Cerebellar cortex (tissue), 1 donor: ENCODE measurements at places on chromosomes 7 and 10.
A peak's percentile ranks its signal among the peaks of the same experiment; 100 is the strongest.

GRCh38 chr7:27689591-27690164 is 27.0 kb upstream of the HIBADH start:
- DNase-seq: peak; percentile 18

- DNase-seq: no peak
These were observed 119.0 kb downstream of the HTR7 start for GRCh38 chr10:90738885-90739284.

DNA sequence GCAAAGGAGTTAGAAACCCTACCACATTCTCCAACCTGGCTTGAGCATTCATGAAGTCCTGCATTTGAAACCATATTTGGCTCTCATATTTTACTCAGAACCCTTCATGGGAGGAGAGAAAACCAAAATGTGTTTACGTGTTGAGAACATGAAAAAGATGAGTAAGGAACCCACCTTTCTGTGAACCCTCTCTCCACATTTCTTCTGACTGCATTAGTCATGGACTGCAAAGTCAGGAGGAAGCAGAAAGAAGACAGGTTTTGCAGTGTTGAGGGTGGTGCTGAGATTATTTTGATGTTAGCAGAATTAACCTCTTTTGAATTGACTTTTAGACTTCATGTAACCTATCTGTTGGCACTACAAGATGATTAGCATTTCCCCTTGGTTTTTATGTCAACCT is 4.9 kb downstream of the IFIT1B start:
- no peak for DNase-seq

GRCh38 chr7:191105-191980 is 1.0 kb upstream of the FAM20C start:
- DNase-seq: peak; percentile 31
